ENCODE measurements at places on chromosomes 6 and 20.

GRCh38 chr6:113560908-113561307, 296.2 kb upstream of the MARCKS start:
- DNase-seq: no peak

DNA sequence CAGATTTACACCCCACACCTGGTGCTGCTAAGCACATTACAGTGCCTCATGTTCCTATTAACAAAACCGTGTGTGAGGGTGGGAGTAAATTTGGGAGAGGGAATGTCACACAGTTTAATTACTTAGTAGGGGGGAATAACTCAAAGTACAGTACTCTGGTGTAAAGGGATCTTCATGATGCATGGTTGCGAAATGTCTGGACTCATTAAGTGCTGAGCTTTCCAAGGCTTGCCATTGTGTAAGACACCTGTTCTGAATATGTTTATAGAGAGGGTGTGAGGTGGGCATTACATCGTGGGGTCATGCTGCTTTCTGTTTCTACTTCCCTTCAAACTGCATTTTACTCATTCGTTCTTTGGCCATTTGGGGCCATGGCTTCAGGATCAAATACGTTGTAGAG, 181.2 kb downstream of the ADGRG6 start:
- no peak for DNase-seq

DNA sequence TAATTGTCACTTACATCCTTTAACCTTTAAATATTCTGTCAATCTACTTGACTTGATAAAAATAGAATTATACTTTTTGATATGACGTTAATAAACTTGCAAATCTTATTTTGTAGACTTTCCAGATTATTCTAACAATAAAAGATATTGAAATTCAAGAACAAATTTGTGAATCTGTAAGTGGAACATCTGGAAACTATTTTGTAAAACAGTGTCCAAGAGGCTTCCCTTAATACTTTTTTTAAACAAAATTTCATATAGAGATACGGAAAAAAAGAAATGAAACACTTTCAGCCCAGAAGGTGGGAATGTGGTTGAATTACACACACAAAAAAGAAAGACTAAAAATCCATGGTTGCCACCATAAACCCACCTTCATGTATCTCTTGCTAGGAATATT, 174.4 kb downstream of the COL19A1 start:
- DNase-seq: no peak

DNA sequence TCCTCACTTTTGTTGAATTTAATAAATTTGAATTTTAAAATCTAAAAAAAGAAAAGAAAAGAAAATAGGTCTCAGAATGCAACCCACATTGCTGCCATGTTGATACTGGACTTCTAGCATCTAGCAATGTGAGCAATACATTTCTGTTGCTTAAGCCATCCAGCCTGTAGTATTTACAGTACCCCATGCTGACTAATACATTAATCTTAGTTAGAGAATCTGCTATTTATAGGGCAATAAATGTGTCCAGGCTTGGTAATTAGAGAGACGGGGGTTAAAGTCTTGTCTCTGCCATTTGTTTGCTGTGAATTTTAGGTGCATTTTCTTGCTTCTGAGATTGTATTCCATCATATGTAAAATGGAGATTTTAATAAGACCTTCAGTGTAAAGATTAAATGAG, 471.3 kb downstream of the DHX35 start:
- no peak for DNase-seq

- DNase-seq: no peak
Observed at GRCh38 chr6:43216200-43216599, 13.1 kb downstream of the DNPH1 start.

DNA sequence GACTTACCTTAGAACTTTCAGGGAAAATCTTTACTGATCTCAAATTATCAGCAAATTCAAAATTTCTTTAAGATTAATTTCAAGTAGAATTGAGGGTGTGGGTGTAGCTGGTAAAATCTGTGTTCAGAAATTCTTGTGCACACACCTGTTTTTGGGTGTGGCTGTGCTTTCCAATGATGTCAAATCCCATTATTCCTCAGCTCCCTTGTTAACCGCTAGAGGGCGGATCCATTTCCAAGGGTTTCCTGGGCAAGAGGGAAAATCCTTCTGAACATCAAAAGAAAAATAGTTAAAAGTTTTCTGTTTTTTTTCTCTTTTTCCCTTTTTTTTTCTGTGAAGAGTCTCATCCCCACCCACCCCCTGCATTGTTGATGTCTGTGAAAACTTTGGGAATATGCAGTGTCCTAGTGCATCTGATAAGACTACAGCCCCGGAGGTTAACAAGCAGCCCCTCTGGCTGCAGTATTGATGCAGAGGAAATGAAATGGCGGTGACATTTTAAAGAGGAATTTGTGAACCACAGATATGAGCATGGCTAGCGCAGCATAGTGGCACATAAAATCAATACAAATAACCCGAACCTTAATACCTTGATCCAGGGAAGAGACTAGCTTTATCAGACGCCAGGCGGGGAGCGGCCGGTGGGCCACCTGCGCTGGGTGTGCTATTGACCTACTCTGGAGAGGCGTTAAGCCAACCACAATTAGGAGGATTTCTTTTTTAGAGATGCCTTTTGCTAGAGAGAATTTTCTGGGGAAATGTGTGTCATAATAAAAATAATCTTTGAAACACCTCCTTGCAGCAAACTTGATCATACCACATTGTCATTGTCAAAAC, 130.9 kb downstream of the FOXA2 start:
- no peak for DNase-seq

DNA sequence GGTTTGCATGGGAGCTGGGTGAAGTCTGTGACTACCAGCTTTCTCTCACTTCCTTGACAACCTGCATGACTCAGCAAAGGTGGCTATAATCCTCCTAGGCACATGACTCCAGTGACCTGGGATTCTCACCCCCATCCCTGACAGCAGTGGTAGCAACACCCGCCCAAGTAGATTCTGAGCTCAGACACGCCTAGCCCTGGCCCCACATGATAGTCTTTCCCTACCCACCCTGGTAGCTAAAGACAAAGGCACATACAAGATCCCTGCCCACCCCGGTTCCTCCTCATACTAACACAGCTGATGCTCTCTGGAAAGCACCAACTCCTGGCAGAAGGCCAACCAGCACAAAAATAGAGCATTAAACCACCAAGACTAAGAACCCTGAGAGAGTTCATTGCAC, 25.9 kb upstream of the CRISP1 start:
- no peak for DNase-seq

Measured in activated T-cell treated with anti-CD3 and anti-CD28 coated beads, Interleukin-2, amount 50 U/mL, for 48 hours (primary cell).